ENCODE measurements at places on chromosomes 16 and 17. TPM values are rescaled to one million over a fixed set of nuclear protein-coding genes. Genes with fewer than 3 reads are reported as not detected.

- no peaks in the 10 kb centered on the region for H3K4me1 ChIP-seq
- DNase-seq: no peak
- no peak overlapping the region for H3K27ac ChIP-seq
- H3K4me3 ChIP-seq: no peak overlapping the region
- H3K27me3 ChIP-seq: no peaks in the 10 kb centered on the region
Measured at GRCh38 chr17:64282753-64283080, 19.7 kb upstream of the TEX2 start.

GRCh38 chr17:20896153-20896649 lies 146.6 kb downstream of the USP22 start:
- H3K27ac ChIP-seq: no peak overlapping the region
- H3K4me1 ChIP-seq: no peaks in the 10 kb centered on the region
- H3K27me3 ChIP-seq: no peaks in the 10 kb centered on the region
- H3K4me3 ChIP-seq: no peak overlapping the region
- H3K36me3 ChIP-seq: no peaks in the 10 kb centered on the region

DNA sequence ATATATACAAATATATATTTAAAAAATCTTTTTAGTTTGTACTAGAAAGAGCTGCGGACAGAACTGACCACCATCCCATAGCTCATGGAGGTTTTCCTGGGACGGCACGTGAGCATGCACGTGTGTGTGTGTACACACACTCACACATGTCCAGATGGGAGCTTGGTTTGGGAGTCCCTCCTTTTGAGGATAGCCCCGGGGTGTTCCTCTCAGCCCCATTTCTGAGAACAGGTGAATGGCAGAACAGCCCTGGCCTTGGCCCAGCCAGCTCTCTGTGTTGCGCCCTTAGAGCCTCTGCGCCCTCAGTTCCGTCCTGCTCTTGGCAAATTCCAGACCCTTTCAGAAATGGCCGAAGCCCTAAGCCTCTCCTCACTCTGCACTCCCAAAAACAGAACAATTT lies 70.1 kb downstream of the AMFR start:
- H3K27ac ChIP-seq: no peak overlapping the region
- H3K4me3 ChIP-seq: no peak overlapping the region
- H3K27me3 ChIP-seq: no peaks in the 10 kb centered on the region
- DNase-seq: peak; percentile 38
- no peaks in the 10 kb centered on the region for H3K36me3 ChIP-seq

DNA sequence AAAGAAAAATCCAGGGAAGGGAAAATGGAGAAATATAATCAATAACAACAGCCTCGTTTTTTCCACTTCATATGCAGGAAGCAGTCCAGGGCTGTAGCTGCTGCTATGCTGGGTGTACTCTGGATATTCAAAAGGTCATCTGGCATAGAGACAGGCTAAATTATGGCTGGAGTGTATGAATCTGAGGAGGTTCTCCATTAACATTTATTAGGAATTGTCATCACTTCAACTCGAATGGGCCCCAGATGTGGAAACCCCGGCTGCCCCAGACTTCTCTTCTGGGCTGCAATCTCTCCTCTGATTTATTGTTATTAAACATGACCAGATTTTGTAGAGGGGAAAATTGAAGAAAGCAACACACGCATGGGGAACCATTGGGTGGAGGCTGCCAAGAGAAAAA lies 33.5 kb upstream of the SKAP1 start:
- peaks cover 65% of the 10 kb centered on the region for H3K27me3 ChIP-seq
- H3K36me3 ChIP-seq: no peaks in the 10 kb centered on the region
- no peak overlapping the region for H3K4me3 ChIP-seq
- H3K4me1 ChIP-seq: no peaks in the 10 kb centered on the region
- no peak for DNase-seq

- no peak overlapping the region for H3K4me3 ChIP-seq
- H3K4me1 ChIP-seq: no peaks in the 10 kb centered on the region
- H3K27me3 ChIP-seq: no peaks in the 10 kb centered on the region
- no peak overlapping the region for H3K27ac ChIP-seq
- no peaks in the 10 kb centered on the region for H3K36me3 ChIP-seq
- no peak for DNase-seq
Measured at GRCh38 chr17:13626703-13627102, 25.0 kb upstream of the HS3ST3A1 start.

DNA sequence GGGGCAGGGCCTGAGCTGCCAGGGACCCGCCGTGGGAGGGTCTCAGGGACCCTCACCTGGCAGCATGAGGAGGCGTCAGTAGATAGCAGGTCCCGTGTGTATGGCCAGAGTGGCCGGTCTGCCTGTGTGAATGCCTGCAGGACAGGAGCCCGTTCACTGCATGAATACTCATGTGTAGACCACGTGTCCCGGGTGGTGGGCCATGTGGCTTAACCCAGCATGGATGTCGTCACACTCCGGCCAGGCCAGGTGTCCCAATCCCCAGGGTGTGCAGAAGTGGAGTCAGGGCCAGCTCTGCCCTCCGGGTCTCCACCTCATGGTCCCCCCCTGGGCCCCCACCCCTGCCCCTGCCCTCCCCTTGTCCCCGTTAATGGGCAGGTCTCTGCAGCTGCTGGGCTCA lies 53.7 kb downstream of the BAHCC1 start:
- H3K4me1 ChIP-seq: no peaks in the 10 kb centered on the region
- H3K4me3 ChIP-seq: no peak overlapping the region
- no peaks in the 10 kb centered on the region for H3K36me3 ChIP-seq
- H3K27ac ChIP-seq: no peak overlapping the region

DNA sequence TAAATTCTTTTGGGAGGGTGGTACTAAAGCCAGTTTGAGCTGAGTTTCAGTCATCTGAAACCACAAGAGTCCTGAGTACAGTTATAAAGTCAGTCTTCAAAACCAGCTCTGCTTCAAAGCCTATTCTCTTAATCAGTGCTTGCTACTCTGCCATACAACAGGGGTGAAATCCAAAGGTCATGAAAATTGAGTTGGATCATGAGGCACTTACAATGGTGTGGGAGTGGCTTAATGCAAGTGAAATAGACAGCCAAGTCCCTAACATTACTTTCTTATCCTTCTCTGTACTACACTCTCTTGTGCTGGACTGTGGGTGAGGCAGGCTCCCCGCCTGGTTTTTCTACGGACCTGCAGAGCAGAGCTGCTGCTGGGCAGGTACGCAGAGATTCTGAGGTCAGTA lies 12.4 kb downstream of the CBLN1 start:
- no peak for DNase-seq
- no peaks in the 10 kb centered on the region for H3K4me1 ChIP-seq
- peaks cover 63% of the 10 kb centered on the region for H3K27me3 ChIP-seq
- no peak overlapping the region for H3K27ac ChIP-seq
- no peaks in the 10 kb centered on the region for H3K36me3 ChIP-seq

GRCh38 chr16:56354016-56354415 lies 71.3 kb downstream of the AMFR start:
- no peak for DNase-seq
- H3K27me3 ChIP-seq: no peaks in the 10 kb centered on the region
- peaks cover 12% of the 10 kb centered on the region for H3K4me1 ChIP-seq

GRCh38 chr16:48959204-48959603 lies 322.4 kb downstream of the CBLN1 start:
- no peak overlapping the region for H3K27ac ChIP-seq
- H3K4me3 ChIP-seq: no peak overlapping the region
- no peak for DNase-seq

GRCh38 chr16:11329891-11330290 lies 15.4 kb upstream of the RMI2 start:
- no peaks in the 10 kb centered on the region for H3K27me3 ChIP-seq
- no peaks in the 10 kb centered on the region for H3K36me3 ChIP-seq
- peaks cover 4% of the 10 kb centered on the region for H3K4me1 ChIP-seq
- no peak overlapping the region for H3K27ac ChIP-seq
- H3K4me3 ChIP-seq: no peak overlapping the region

GRCh38 chr16:49200223-49200820 lies 81.3 kb downstream of the CBLN1 start:
- no peaks in the 10 kb centered on the region for H3K4me1 ChIP-seq
- no peak overlapping the region for H3K4me3 ChIP-seq
- no peak for DNase-seq

GRCh38 chr16:56637814-56638750 lies at the start of gene MT1A:
MT1A (plus strand) TSS chr16:56638666; CDS start chr16:56638739, 73 bp downstream.
- peak; percentile 88 for DNase-seq
- H3K36me3 ChIP-seq: no peaks in the 10 kb centered on the region
- H3K27ac ChIP-seq: no peak within 1 kb of the TSS

GRCh38 chr16:83995754-83996153 lies 27.7 kb downstream of the NECAB2 start:
- H3K4me1 ChIP-seq: no peaks in the 10 kb centered on the region
- H3K4me3 ChIP-seq: no peak overlapping the region
- DNase-seq: peak; percentile 76
- H3K36me3 ChIP-seq: no peaks in the 10 kb centered on the region

DNA sequence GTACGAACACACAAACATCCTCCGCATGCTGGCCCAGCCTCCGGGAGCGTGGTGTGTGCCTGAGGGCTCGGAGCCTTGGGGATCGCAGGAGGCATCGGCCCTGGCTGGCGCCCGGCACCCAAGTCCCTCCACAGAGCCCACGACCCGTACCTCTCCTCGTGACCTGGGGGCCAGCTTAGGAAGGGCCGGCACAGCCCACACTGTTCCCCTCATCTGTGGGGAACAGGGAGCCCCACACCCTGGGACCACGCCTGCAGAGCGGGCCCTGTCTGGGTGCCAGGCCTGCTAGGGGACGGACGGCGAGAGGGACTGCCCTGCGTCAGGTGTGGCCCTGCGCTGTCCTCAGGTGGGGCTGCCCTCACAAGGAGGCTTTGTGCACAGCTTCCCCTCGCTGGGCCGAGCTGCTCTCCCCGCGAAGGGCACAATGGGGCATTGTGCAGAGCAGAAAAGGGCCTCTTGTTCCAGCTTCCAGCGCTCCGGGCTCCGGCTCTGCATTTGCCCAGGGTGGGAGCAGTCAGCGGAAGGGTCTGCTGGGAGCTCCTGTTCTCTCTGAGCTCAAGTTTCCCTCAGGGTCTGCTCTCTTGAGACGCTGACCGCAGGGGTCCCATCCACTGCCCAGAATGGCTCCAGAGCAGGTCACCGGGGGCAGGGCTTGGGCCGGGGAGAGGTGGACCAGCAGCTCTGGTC lies 1.7 kb upstream of the LMF1 start:
- H3K27me3 ChIP-seq: peaks cover 7% of the 10 kb centered on the region
- no peak for DNase-seq
- peaks cover 3% of the 10 kb centered on the region for H3K4me1 ChIP-seq
- H3K36me3 ChIP-seq: no peaks in the 10 kb centered on the region
- no peak overlapping the region for H3K4me3 ChIP-seq

- no peaks in the 10 kb centered on the region for H3K4me1 ChIP-seq
- no peak overlapping the region for H3K27ac ChIP-seq
- no peaks in the 10 kb centered on the region for H3K27me3 ChIP-seq
- H3K4me3 ChIP-seq: no peak overlapping the region
- no peaks in the 10 kb centered on the region for H3K36me3 ChIP-seq
- no peak for DNase-seq
Measured at GRCh38 chr17:76499267-76499667, 2.0 kb downstream of the RHBDF2 start.

Gene FNDC8
- not detected for total RNA-seq

Gene KRT31
- total RNA-seq: not detected

Gene TMEM238L
- not detected for total RNA-seq

Gene CRK
- 28.3 TPM for total RNA-seq

Gene KCNAB3
- total RNA-seq: 6.2 TPM

Gene SPNS3
- total RNA-seq: not detected

Gene SMYD4
- 36.8 TPM for total RNA-seq

Gene ASPA
- total RNA-seq: not detected

Gene NLRC3
- 0.11 TPM for total RNA-seq
